ENCODE measurements at places on chromosomes 1 and 21.

DNA sequence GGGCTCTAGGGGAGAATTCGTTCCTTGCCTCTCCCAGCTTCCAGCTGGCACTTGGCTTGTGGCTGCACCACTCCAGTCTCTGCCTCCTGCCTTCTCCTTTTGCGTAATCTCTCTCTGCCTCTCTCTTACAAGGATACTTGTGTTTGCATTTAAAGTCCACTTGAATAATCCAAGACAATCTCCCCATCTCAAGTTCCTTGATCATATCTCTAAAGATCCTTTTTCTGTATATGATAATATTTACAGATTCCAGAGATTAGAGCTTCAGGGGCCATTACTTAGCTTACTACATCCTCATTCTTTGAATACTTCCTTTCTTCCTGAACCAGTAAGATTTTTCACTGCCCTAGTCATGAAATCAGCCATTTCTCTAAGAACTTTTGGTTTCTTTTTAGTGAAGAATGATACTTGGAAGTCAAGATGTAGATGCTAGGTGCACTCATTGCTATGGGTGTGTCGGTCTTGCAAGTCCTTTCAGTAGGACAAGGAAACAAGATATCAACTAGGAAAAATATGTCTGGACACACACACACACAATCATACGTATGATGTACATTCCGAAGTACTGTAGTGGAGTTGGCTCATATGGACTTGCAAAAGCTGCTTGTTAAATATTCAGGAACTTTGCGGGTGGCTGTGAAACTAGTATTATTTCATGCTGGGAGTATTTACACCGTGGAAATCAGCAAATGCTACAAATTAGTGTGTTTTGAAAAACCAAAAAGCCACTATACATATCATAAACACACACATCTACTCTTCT is 20.8 kb upstream of the RLF start:
- no peak for DNase-seq

- no peak for DNase-seq
Measured at GRCh38 chr1:10916991-10917390, 95.5 kb upstream of the TARDBP start.

DNA sequence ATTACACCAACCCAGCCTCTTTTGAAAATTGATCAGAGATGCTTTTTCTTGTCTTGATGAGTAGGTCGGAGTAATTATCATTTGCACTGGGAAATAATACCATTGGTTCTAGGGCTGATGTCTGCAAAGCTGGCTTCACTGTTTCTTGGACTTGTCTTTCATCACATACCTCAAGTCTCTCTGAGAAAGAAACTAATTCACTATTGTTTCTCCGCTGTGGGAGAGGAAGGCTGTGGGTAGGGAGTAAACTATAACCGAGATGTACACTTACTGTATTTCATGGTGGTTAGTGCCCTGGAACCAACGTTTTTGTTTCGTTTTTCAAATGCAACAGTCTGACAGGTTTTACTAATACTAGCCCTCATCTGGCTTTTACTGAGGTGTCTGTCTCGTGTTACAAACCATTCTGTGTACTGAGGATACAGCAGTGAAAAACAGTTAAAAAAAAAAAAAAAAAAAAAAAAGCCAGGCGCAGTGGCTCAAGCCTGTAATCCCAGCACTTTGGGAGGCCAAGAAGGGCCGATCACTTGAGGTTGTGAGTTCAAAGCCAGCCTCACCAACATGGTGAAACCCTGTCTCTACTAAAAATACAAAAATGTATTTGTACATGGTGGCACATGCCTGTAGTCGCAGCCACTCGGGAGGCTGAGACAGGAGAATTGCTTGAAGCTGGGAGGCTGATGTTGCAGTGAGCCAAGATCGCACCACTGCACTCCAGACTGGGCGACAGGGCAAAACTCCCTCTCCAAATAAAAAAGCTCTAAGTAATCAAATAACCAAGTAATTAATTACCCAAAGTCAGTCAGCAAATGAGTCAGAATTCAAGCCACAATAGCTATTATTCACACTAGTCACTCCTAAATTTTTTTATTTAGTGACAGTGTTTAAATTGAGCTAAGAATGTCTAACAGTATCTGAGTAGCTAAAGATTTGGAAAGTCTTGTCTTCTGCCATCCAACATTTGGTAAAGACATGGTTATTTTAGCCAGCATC is 23.3 kb downstream of the TOMM20 start:
- DNase-seq, result no peak

DNA sequence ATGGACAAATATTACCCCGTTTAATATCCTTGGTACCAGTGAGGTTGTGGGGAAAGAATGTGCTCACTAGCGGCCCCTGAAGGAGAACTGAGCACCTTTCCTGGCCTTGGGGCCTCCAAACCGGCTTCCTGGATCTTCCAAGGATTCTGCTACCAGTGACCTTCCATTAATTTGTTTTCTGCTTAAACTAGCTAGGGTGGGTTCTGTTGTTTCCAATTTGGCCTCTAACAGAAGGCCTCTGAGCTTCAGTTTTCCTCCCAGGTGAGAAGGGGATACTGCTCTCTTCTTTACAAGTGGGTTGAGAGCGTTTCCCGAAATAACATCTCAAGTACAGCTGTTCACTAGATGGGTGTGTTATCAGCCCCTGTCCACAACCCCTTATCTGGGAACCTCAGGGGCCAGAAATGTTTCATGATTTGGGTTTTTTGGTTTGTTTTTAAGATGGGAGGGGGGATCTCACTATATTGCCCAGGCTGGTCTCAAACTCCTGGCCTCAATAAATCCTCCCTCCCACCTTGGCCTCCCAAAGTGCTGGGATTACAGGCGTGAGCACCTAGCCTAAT is 16.9 kb upstream of the IFNGR2 start:
- DNase-seq, result no peak

GRCh38 chr1:168266644-168267186 is 14.0 kb upstream of the TBX19 start:
- DNase-seq, result no peak
